NCI-H774 (cell line): ENCODE measurements at places on chromosomes 1 and 21.
A peak's percentile ranks its signal among the peaks of the same experiment; 100 is the strongest.

DNA sequence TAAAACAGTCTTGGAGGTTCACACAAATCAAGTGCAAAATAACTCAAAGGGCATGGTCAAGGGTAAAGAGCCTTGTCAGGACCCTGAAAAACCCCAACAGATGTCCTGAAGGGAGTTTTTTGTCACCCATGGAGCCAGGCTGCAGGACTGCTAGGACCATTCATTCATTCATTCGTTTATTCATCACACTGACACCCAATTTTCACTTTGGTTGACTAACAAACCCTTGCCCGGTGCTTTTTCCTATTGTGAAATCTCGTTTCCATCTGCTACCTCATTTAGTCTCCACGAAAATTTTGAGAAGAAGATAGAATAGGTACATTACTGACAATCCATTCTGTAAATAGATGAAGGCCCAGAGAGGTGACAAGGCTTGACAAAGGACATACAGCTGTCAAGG lies 216.0 kb downstream of the HIVEP3 start:
- no peak for DNase-seq

GRCh38 chr1:39590546-39590945 lies 14.0 kb upstream of the PABPC4 start:
- DNase-seq, result no peak

- DNase-seq, result no peak
These were observed 53.6 kb upstream of the DIRAS3 start for GRCh38 chr1:68103884-68104554.

- DNase-seq, result no peak
These were observed 2.0 kb downstream of the SLAMF7 start for GRCh38 chr1:160741092-160741501.

DNA sequence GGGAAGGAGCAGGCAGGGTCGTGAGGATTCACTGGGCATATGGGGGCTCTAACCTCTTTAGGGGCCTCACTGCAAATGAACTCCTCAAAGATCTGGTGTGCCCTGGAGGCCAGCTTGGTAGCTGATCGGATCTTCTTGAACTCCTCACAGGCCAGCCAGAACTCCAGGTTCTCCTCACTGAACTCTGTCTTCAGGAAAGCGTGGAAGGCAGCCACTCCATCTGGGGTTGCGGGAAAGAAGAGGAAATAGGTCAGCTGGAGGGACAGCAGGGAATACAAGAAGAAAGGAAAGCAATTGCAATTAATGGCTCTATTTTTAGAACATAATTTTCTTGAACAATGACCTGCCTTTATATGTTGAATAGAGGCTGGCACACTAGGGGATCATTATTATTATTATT lies 2.3 kb downstream of the RGS16 start:
- no peak for DNase-seq

GRCh38 chr1:159171254-159171687 lies at the start of gene CADM3:
CADM3 (plus strand) TSS chr1:159171615; CDS start chr1:159171766, 151 bp downstream.
- no peak for DNase-seq

- no peak for DNase-seq
These were observed 274.5 kb upstream of the C1orf174 start for GRCh38 chr1:4174291-4175200.

GRCh38 chr1:160578525-160579191 lies 638 bp downstream of the CD84 start:
- DNase-seq, result no peak

- peak; percentile 14 for DNase-seq
These were observed 59.8 kb downstream of the XCL1 start for GRCh38 chr1:168636200-168636599.

GRCh38 chr1:58307431-58307830 lies 239.1 kb downstream of the OMA1 start:
- no peak for DNase-seq

DNA sequence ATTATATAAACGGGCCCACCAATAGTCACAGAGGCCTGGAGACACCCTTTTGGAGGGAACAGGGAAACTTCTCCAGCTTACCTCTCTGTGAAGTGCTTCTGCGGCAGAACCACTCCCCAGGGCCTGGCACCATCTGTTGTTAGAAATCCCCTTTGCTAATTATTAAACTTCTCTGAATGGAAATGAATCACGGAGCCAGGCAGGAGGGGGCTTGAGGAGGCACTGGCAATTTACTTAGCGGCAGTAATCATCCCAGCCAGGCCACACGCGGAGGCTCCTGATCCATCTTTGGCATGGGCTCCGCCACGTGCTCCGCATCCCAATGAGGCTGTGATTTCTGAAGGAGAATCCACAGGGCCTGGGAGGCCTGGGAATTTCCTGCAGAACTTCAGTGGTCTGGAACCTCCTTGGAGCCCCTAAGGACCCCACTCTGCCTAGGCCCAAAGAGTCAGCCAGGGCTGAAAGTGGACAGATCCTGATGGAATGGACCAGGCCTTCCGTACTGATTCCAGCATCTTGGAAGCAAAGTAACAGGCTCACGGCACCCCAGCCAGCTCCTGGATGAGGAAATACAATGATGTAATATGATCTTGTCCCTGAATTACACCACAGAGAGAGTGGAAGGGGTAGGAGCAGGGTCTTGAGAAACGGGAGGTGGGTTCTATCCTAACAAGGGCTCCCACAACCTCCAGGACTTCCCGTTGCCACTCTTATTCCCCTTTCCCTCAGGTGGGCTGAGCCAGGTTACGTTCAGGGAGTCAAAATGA lies 62.3 kb downstream of the GRIK3 start:
- no peak for DNase-seq

GRCh38 chr1:38875811-38876210 lies 2.7 kb upstream of the MYCBP start:
- no peak for DNase-seq

DNA sequence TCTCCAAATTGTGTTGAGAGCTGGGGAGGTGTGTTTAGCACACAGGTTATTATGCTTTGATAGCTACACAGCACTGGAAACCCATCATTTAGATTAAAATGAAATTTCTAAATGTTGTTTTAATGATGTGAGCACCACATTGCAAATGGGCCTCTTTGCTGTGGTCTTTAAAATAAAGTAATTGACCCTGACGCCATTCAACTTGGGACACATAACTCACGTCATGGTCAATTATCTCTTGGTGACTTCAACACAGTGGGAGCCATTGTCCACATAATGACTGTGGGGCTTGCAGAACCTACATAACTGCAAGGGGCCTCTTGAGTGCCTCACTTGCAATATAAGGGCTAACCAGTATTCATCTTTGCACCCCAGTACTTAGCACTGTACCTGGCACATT lies 280.4 kb downstream of the HLX start:
- DNase-seq, result no peak

DNA sequence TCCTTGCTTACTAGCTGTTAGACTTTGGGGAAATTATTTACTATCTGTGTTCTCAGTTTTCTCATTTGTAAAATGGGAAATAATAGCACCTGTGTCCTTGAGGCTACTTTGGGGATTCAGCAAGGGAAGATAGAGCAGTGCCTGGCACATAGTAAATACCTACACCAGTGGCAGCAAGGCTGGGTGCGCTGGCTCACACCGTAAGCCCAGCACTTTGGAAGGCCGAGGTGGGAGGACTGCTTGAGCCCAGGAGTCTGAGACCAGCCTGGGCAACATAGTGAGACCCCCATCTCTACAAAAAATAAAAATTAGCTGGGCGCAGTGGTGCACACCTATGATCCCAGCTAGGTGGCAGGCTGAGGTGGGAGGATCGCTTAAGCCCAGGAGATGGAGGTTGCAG lies 8.6 kb upstream of the CENPS start:
- no peak for DNase-seq

DNA sequence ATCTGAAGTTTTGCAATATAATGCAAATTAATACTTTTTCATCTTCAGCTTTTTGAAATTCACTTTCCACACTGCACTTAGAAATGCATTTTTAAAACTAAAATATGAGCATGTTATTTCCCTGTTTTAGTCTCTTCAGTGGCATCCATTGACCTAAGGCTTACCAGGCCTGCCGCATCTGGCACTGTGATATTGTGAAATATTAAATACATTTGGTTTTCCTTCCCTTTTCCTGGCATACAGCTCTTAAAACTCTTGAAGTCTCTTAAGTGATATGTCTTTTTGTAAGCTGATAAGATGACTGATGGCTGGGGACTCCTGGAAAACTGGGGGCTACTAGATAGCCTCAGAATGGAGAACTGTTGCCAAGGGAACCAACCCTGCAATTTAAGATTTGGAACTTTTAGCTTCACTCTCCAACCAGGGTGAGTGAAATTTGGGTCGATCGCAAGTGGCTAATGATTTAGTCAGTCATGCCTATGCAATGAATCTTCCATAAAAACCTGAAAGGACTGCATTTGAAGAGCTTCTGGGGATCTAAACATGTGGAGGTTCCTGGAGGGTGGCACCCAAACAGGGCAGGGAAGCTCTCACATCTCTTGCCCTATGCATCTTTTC lies 75.5 kb upstream of the PDC start:
- DNase-seq, result no peak

GRCh38 chr1:179369751-179370341 lies 4.1 kb downstream of the AXDND1 start:
- peak; percentile 77 for DNase-seq

- peak; percentile 56 for DNase-seq
These were observed 26.9 kb upstream of the LRRC3 start for GRCh38 chr21:44428281-44428960.

DNA sequence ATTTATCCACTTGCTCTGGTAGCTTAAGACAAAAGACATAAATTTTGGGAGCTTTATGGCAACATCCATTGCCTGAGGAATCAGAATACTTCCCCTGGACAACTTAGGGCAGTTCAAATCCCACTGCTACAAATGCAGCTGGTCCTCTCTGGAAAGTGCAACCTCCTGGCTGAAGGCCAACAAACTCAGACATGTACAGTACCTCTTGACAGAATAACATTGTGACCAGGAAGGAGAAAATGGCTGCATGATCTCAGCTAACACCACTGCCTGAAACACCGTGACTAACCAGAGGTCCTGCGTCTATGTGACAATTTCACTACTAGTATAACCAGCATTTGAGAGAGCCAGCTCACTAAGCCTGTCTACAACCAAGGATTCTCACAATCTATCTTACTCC lies 218.9 kb downstream of the CRB1 start:
- peak; percentile 28 for DNase-seq

- no peak for DNase-seq
These were observed 4.2 kb upstream of the CCDC28B start for GRCh38 chr1:32195972-32196823.

DNA sequence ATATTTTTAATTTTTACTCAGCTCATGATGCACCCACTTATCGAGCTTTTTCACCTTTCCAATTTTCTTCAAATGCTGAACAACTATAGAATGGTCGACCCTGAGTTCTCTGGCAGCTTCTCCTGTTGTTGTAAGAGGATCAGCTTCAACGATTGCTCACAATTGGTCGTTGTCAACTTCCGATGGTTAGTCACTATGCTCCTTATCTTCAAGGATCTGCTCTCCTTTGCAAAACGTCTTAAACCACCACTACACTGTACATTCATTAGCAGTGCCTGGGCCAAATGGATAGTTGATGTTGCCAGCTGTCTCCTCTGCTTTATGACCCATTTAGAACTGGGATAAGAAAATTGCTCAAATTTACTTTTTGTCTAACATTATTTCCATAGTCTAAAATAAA lies 385.9 kb upstream of the LYPLAL1 start:
- no peak for DNase-seq

GRCh38 chr1:189616893-189617292 lies 860.8 kb downstream of the BRINP3 start:
- DNase-seq, result no peak

GRCh38 chr1:223700942-223701637 lies 11.2 kb upstream of the CAPN2 start:
- no peak for DNase-seq

DNA sequence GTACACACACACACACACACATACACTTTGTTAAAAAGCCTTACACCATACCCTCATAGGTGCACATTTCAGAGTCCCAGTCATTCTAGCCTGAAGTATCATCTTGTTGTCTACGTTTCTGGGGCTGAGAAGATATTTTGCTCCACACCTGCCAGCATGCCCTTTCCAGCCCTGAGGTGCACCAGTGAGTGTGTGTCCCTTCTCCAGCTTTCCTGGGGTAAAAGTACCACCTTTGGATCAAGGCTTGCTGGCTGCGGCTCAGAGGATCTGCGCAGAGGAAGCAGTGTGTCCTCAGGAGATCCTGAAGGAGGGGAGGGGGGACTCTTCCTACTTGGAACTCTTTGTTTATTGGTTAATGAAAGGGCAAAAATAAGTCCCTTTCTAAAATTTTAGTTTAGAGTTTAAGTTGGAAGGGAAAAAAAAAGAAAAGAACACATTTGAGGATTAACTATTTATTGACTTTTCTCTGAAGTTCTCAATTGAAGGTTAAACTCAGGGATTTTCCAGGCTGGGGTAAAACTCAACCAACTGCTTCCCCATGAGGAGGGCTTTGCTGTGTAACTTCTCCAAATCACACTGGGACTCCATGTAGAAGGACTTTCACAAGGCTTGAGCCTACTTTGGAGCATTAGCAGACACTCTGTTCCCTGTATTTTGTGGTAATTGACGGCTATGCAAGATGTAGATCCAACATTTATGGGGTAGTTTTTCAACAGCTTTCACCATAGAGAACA lies 200.3 kb upstream of the SGIP1 start:
- no peak for DNase-seq

DNA sequence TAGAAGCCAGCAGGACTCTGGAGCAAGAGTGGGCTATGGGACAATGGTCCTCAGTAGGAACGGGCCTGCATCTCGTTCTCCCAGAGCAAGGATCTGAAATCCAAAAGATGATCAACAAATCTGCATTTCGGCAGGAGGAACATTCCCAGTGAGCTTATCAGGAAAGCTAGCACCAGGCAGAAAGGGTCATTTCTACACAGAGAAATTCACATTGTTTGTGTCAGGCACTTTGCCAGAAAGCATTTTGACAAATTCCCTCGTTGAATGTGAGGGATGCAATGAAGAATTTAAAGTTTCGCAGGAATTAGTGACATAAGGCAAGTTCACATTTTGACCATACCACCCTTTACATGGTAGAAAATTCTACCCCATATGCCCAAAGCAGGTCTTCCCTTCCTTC lies 31.6 kb upstream of the ETS2 start:
- DNase-seq, result no peak

- DNase-seq, result no peak
These were observed 66.6 kb downstream of the BACE2 start for GRCh38 chr21:41234569-41234968.

DNA sequence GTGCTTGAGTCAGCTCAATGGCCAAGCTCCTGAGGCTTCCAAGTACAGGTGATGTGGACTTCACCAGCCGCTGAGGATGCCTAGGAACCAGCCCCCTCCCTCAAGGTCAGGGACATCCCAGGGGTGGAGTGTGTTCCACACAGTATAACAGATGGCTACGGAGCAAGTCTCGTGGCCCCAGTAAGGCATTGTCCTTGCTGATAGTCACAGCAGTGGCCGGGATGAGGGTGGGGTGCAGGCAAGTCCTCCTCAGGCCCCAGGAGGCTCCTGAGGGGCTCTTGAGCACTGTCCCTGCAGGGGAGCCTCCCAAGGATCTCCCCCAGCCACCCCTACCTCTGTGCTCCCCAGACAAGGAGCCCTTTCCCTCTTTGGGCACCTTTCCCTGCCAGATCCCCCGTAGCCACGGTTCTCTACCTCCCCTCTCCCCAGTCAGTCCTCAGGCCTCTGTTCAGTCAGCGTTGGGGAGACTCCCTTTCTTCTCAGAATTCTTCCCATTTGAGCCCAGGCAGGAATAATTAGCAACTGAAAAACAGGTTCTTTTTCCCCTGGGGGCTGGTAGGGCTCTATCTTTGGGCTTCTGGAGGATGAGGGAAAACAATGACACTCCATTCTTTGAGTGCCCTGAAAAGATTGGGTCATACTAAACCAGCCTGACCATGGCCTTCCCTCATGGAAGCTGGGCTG lies 7.1 kb upstream of the THEM5 start:
- no peak for DNase-seq
